ENCODE measurements at places on chromosomes 3 and 15.

DNA sequence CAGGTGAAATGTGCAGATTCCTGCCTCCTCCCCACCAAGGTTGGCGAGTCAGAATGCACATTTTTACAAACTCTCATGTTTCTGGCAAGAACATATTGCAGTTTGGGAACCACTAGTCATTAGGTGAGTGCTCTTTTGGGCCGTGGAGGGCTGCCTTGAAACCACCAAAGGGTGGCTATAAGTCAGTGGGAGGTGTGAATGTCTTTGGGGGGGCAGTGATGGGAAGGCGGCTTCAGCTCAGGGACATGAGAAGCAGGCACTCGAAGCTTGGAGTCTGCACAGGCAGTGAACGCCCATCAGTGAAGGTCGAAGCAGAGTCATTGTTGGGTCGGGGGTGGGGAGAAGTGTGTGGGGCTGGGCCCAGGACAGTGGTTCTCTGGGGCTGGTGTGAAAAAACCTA lies 1.1 kb downstream of the NOX5 start:
- no peak for DNase-seq

DNA sequence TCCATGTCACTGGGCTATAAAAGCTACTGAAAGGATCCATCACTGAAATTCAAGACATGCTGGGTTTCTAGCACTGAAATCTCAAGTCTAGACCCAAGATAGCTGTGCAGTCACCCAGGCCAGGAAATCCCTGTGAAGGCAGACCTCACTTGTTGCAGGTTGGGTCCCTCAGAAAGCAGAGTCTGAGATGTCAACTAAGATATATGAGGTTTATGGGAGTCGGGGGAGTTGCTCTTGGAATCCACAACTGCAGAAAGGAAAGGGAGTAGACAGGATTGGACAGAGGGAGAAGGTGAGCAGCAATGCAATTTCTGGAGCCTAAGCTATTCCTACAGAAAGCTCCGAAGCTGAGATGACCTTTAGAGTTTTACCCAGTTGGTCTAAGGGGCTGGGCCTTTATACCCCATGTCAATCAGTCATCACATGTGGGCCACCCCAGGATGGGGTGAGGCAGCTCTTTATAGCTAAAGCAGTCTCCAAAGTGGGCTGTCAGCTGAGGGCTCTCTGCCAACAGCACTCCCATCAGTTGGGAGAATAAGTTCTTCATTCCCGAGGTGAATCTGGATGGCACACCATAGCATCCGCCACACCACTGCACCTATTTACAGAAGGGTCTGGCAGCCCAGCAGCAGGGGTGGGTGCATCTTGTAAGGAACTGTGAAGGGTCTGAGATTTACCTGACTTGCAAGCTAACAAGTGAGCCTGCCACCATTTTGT lies 52.3 kb upstream of the ACVR2B start:
- no peak for DNase-seq

GRCh38 chr3:142270407-142270806 lies 45.0 kb upstream of the GK5 start:
- DNase-seq, result no peak

GRCh38 chr3:67620869-67621268 lies 33.5 kb downstream of the SUCLG2 start:
- DNase-seq, result no peak

DNA sequence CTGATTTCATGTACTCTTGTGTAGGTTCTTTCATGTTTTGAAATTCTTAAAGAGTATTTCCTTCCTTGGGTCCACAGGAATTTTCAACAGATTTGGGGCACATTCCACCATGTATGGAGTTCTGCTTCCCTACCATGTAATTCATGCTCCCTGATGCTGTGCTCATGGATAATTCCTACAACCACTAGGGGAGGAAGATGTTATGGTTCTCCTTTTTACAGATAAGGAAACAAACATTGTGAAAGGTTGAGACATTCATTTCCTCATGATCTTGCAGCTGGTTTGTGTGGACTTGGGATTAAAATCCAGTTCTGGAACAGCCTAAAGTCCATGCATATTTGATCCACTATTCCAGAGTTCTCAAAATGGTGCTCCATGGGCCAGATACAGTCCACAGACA lies 174.9 kb upstream of the FRMD4B start:
- no peak for DNase-seq

- no peak for DNase-seq
These were observed 8.9 kb downstream of the CHSY1 start for GRCh38 chr15:101242999-101243336.

GRCh38 chr15:69038508-69038907 lies 24.0 kb downstream of the NOX5 start:
- no peak for DNase-seq

DNA sequence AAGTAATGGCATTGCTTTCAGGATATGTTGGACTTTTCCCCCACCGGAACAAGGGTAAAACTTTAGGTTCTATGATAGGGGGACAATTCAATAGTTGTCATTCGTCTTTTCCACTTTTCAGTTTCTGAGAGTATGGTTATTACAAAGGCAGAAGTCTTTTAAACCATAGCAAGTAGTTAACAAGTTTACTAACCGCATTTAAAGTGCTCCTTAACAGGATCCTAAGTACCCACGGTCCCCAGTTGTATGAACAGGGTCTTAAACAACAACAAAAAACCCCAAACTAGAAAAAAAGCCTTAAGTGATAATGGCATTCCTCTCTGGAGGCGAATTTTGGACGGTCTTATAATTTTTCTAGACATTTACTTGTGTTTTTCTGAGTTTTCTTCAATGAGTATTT lies 831 bp downstream of the IFT57 start:
- no peak for DNase-seq

DNA sequence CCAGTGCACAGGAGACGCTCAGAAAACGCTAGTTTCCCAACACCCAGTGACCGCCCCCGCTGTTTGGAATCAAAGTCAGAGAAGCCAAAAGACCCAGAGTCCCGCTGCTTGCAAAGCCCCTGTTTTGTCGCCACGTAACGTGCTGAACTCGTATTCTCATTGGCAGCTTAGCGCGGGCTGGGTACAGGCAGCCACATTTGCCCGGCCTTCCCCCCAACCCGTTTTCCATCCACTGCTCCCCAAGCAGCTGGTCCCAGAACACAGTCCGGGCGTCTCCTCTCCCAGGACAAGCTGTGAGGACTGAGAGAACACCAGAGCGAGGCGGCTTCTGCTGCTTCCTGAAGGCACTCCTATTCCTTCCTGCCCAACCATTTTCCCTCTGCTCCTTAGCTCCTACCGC lies 54.8 kb downstream of the RASGRF1 start:
- no peak for DNase-seq

GRCh38 chr15:83919319-83919830 lies 265.5 kb downstream of the ADAMTSL3 start:
- no peak for DNase-seq

DNA sequence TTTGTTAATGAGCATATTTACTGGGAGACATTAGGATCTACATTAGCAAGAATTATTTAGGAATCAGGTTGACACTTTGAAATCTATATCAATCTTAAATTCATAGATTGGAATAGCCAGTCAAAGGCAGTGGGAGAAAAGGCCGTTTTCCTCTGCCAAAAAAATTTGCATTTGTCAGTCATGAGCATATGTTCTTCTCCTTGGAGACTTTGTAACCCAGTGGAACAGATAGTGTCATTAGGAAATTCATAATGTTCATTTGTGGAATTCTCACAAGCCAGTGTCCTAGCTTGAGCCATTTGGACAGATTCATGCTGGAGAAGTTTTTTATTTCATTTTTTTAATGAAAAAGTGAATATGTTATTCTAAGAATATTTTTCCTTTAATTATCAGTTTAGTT lies 260.1 kb downstream of the OXSM start:
- no peak for DNase-seq
